Activated T-helper 17 cell treated with anti-CD3 and anti-CD28 coated beads, Interleukin-2, amount 50 U/mL, for 72 hours (primary cell): ENCODE measurements at places on chromosomes 2 and 18. TPM values are rescaled to one million over a fixed set of nuclear protein-coding genes. Genes with fewer than 3 reads are reported as not detected.

- no peak for ATAC-seq
Measured at GRCh38 chr18:1760901-1761300, 810.4 kb downstream of the METTL4 start.

DNA sequence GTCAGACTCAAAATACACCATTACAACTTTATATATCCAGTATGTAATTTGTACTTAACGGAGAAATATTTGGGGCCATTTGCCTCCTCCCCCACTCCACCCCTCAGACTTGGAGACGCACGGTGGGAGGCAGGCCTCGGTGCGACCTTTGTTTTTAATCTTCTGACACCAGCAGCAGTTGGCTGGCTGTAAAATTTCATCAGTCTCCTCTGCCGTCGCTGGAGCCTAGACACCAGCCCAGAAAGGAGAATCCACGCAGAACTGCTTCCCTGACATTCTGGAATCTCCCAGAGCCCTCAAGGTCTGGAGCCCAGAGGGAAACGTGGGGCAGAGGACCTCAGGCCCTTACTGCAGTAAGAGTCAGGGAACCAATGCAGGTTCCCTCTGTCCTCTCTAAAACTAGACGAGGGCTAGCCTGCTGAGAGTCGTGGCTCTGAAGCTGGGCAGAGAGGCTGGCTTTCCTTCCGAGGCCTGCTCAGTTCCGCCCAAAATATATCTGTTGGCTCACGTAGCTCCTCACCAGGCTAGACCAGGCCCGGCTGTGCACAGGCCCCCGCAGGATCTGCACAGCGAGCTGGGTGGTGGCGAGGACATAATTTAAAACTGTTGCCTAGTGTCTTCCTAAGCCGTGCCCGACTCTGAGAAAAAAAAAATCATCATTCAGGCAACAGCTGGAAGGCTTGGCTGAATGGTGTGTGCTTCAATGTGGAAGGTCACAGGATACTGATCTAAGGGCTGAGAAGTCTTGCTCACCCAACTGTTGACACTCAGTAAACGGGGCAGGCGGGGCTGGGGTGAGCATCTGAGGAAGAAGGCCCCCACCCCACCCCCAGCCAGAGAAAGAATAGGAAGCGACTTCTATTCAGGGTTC lies 40.4 kb downstream of the EN1 start:
- no peak for ATAC-seq

DNA sequence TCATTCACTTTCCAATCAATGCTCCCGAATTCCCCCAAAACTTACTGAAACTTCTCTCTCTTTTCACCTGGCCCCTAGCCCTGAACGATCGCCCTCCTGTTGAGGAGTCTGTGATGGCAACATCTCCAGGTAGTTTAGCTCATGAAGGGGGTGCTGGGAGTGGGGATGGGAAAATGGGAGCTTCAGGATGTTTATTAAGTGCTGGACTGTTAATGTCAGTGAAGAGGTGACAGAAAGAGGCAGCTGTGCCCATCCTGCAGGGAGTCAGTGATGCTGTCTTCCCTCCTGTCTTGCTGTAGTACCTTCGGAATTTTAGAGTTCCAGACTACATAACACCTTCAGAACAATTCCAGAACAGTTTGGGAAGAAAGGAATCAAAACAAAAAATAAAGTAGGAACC lies 308.8 kb downstream of the ALK start:
- no peak for ATAC-seq

The FZD7 gene
- 0.06 TPM for total RNA-seq
